ENCODE measurements at places on chromosomes 5 and 9. TPM values are rescaled to one million over a fixed set of nuclear protein-coding genes. Genes with fewer than 3 reads are reported as not detected.

The WDR38 gene
- not detected for total RNA-seq

DNA sequence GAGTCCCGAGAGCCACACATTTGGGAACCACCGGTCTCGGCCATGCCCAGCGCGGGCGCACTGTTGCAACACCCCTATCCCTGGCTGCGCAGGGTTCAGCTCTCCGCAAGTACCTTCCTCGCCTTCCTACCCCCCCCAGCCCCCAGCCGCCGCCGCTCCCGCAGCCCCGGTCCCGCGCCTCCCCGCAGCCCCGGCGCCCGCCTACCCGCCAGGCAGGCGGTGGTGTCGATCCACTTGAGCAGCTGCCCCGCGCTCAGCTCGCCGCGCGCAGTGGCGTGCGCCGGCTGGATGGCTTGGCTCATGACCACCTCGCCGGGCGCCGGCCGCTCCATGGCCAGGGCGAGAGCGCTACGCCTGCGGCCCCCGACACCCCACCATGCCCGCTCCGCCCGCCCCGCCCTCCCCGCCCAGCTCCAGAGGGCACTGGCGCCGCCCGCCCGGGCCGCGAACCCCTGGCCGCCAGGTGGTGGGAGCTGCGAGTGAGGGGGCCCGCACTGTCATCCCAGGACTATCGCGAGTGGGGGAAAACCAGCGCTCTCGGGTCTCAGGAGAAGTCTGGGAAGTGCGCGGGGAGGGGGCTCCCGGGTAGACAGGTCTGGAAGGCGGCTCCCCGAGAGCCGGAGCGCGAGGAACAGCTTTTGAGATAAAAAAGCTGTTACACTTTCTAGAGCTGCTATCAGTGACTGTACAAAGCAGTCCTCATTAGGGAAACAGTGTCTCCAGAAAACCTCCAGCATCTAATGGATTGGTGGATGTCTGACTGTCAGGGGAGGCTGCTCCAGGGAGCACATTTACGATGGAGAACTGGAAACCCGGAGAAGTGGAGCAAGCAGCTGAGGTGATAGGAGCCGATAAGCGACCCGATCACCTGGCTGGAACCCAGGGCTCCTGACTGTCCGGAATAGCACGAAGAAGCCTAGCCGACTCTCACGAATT, at the start of gene ACOT12:
ACOT12 (minus strand) TSS at position 352 of the 936 bp plus-strand sequence; CDS start at position 332, 20 bp downstream.
- H3K4me3 ChIP-seq = no peak within 1 kb of the TSS
- H3K27ac ChIP-seq = no peak within 1 kb of the TSS

DNA sequence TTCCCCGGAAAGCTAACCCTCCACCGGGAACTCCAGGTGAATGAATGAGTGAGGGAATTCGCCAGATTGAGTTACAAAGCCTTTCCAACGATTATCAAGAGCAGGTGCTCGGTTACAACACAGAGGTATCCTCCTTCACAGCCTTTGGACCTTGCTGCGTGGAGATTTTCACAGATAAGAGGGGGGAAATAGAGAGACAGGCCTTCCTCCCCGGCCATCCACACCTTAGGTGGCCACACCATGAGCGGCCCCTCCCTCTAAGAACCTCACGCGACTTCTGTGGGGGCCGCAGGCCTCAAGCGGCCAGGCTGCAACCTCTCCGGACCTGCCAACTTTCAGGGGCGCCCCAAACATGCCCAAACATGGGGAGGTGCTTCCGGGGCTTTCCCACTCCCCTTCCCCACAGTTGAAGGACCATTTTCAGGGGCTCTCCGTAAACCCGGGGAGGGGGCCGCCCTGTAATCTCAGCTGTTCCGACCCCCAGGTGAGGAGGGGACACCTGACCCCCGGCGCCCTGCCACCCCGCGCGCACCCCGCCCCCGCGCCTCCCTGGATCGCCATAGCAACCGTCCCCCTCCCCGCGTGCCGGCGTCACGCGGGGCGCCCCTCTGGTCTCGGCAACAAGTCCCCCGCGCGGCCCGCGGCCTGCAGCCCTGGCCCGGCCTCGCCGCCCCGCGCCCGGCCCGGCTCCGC, 603 bp downstream of the DENND1A start:
- H3K27ac ChIP-seq = peak overlapping the region; percentile 54
- H3K27me3 ChIP-seq = no peaks in the 10 kb centered on the region
- H3K4me3 ChIP-seq = peak overlapping the region; percentile 76
- peaks cover 25% of the 10 kb centered on the region for H3K4me1 ChIP-seq
- peak; percentile 64 for DNase-seq
- H3K36me3 ChIP-seq = no peaks in the 10 kb centered on the region

DNA sequence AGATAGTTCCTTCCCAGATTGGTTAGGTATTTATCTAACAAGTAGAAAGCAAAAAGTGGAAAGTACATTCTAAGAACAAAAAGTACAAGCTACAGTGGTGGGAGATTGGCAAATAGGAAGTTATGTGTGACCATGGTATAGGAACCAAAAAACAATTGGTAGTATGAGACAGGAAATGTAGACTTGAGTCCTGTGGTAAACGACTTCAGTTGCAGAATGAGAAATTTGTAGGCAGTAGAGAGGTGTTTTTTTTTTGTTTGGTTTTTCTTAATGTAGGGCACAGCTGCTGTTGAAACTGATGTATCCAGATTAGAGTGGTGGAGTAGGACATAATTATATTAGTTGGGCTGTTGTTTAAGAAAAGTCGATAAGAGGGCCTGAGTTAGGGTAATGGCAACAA, 72.0 kb downstream of the CCNH start:
- H3K4me3 ChIP-seq = no peak overlapping the region
- H3K27me3 ChIP-seq = no peaks in the 10 kb centered on the region
- DNase-seq = no peak
- H3K36me3 ChIP-seq = peaks cover 5% of the 10 kb centered on the region
- H3K27ac ChIP-seq = no peak overlapping the region

The ITGA1 gene
- 26.3 TPM for total RNA-seq

- H3K36me3 ChIP-seq = no peaks in the 10 kb centered on the region
- H3K4me3 ChIP-seq = no peak overlapping the region
- DNase-seq = no peak
- H3K4me1 ChIP-seq = no peaks in the 10 kb centered on the region
- no peak overlapping the region for H3K27ac ChIP-seq
- H3K27me3 ChIP-seq = no peaks in the 10 kb centered on the region
These were observed 118.4 kb downstream of the GDNF start for GRCh38 chr5:37721447-37721871.

DNA sequence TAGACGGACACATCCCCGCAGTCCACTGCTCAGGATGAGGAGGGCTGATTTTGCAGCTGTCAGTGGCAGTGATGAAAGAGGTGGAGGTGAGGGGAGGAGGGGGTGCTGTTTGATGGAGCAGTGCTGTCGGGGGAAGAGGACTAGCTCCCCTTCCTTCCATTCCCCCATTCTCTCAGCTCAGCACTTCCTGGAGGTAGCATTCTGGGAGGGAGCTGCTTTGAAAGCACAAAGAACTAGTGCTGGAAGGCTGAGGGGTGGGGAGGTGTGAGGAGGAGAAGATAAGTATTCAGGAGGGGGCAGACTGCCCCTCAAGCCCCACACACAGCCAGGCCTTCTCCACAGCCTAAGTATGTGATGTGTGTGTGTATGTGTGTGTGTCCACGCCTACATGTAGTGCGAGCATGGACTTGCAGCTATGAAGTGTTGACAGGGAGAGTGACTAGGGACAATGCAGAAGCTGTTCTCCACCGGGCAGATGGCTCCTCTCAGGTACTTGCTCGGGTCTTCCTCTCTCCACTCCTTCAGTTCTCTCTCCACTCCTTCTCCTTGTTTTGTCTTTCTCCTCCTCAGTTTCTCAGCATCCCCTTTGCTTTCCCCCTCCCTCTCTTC, 65.5 kb upstream of the HSPA9 start:
- no peaks in the 10 kb centered on the region for H3K36me3 ChIP-seq
- peaks cover 54% of the 10 kb centered on the region for H3K27me3 ChIP-seq
- H3K4me1 ChIP-seq = no peaks in the 10 kb centered on the region
- H3K27ac ChIP-seq = no peak overlapping the region

The BTNL8 gene
- 0.13 TPM for total RNA-seq

The FCN2 gene
- total RNA-seq = not detected

DNA sequence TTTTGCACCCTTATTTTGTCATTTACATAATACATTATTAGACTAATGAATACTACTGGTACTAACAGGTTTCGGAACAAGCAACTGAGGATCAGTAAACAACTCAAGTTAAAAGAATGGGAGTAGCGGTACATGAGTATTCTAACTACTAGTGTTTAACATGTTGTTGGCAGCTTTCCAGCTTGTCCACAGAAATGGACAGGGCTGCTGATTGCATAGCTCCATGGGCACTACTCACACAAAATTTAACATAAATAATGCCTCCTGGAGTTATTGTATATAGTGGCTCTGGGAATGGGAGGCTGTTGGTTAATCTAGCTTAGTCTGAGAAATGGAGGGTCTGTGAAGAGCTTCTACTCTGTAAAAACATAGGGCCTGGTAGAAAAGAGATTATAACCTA, 6.7 kb downstream of the NCBP1 start:
- H3K36me3 ChIP-seq = peaks cover 22% of the 10 kb centered on the region
- no peak for DNase-seq
- peaks cover 35% of the 10 kb centered on the region for H3K4me1 ChIP-seq
- no peak overlapping the region for H3K4me3 ChIP-seq
- H3K27me3 ChIP-seq = no peaks in the 10 kb centered on the region
- H3K27ac ChIP-seq = no peak overlapping the region

DNA sequence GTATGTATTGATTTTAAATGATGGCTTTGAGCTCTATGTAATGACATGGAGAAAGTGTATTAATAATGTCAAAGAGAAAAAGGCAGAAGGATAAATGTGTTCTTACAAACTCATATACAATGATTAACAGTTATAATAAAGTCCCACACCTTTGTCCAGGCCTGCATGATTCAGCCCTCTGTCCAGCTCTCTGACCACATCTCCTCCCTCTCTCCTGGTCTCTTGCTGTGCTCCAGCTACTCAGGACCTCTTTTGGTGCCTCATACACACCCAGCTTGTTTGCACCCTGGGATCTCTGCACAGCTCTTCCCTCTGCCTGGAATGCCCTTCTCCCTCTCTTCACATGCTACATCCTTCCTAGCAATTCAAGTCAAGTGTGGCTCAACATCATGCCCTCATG, 37.5 kb upstream of the DMRT1 start:
- H3K27me3 ChIP-seq = no peaks in the 10 kb centered on the region
- no peaks in the 10 kb centered on the region for H3K36me3 ChIP-seq
- no peak overlapping the region for H3K4me3 ChIP-seq

- no peak overlapping the region for H3K27ac ChIP-seq
- no peaks in the 10 kb centered on the region for H3K27me3 ChIP-seq
- H3K4me1 ChIP-seq = no peaks in the 10 kb centered on the region
- DNase-seq = no peak
- H3K4me3 ChIP-seq = no peak overlapping the region
These were observed 56.1 kb upstream of the TBCA start for GRCh38 chr5:77832166-77832770.

DNA sequence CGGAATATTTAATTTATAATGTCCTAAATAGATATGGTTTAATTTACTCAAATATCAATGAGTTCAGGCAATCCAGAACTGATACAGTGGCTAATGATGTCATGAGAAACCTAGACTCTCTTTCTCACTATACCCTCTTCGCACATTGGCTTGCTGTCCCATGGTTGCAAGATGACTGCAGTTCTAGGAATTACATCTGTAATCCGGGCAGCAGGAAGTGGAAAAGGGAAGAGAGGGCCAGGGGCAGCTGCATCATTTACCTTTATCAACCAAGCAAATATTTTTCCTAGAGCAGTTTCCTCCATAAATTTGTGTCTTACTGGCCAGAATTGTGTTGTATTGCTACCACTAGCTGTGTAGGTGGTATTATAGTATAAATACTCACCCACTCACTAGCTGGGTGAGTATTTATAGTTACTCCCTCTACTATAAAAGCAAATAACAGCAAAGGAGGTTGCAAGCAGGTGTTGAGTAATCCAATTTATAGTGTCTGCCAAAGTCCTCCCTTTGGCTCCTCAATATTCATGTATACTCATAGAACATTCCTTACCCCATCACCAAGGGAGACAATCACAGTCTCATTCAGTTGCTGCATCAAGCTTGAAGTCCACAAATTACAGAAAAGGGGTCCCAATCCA, 168.8 kb downstream of the DROSHA start:
- no peak overlapping the region for H3K4me3 ChIP-seq
- no peak overlapping the region for H3K27ac ChIP-seq
- DNase-seq = no peak
- H3K4me1 ChIP-seq = no peaks in the 10 kb centered on the region
- H3K27me3 ChIP-seq = no peaks in the 10 kb centered on the region
- H3K36me3 ChIP-seq = no peaks in the 10 kb centered on the region

DNA sequence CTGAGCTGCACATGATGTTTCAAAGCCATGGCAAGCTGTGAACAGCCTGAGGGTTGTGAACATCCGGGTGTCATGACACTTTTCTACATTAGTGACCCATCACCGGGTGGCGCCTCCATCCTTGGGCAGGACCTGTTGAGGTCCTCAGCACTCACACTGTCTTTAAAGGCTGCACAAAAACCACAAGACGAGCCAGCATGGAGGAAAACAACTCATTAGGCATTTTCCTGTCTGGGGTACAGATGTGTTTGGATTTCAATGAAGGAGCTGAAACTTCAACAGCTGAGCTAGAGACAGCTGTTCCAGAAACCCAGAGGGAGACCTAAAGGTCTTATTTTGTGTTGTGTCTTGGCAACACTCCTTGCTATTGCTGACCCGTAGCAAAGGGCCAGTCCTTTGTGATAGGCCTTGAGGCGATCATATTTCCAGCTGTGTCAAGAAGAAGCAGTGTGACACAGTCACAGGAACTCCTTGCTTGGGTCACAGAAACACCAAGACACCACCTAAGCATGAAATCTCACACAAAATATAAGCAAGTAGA, 151.8 kb upstream of the VLDLR start:
- H3K36me3 ChIP-seq = no peaks in the 10 kb centered on the region
- no peak overlapping the region for H3K27ac ChIP-seq
- H3K4me1 ChIP-seq = no peaks in the 10 kb centered on the region
- H3K27me3 ChIP-seq = peaks cover 4% of the 10 kb centered on the region

GRCh38 chr9:137130176-137130755, 8.7 kb upstream of the GRIN1 start:
- no peak for DNase-seq
- peaks cover 25% of the 10 kb centered on the region for H3K4me1 ChIP-seq
- H3K36me3 ChIP-seq = no peaks in the 10 kb centered on the region

- H3K27ac ChIP-seq = no peak overlapping the region
- no peaks in the 10 kb centered on the region for H3K27me3 ChIP-seq
- DNase-seq = no peak
- H3K4me3 ChIP-seq = no peak overlapping the region
- H3K4me1 ChIP-seq = no peaks in the 10 kb centered on the region
These were observed 24.9 kb downstream of the TENT2 start for GRCh38 chr5:79636981-79637733.

DNA sequence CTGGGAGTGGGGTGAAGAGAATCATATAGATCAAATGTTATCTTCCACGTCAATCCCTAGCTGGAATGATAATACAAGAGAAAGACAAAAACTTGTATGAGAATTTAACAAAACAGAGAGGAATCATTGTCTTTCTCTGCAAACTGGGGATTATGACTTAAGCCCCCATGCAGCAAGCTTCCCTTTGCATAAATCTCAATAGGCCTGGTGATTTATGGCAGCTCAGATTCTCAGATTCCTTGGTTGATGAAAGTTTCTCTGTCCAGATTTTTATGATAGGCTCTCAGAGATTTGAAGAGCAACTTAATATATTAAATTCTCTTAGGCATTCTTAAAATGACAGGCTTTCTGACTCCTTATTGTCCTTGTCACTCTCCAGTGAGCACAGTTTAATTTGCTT, 56.0 kb downstream of the RASGRF2 start:
- peaks cover 34% of the 10 kb centered on the region for H3K4me1 ChIP-seq
- H3K4me3 ChIP-seq = no peak overlapping the region
- H3K36me3 ChIP-seq = no peaks in the 10 kb centered on the region

- no peaks in the 10 kb centered on the region for H3K4me1 ChIP-seq
- DNase-seq = no peak
- no peaks in the 10 kb centered on the region for H3K27me3 ChIP-seq
These were observed 154.0 kb downstream of the SNCAIP start for GRCh38 chr5:122465994-122466393.

The TAF11L13 gene
- total RNA-seq = not detected

The OLFML2A gene
- total RNA-seq = not detected

The GFI1B gene
- total RNA-seq = not detected

Measured in CD8-positive, alpha-beta memory T cell (primary cell).